Karpas-422 (cell line): ENCODE measurements at places on chromosomes 16 and 17.
A peak's percentile ranks its signal among the peaks of the same experiment; 100 is the strongest.

DNA sequence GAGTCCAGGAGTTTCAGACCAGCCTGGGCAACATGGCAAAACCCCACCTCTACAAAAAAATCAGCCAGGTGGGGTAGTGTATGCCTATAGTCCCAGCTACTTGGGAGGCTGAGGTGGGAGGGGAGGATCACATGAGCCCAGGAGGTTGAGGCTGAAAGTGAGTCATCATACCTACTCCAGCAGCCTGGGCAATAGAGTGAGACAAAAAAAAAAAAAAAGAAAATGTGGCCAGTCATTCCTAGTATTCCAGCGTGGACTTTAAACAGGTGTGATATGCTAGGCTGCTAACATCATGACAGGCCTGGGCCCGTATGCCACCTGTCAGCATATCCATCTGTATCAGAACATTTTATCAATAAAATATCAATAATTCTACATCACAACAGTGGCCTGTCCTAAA is 143.3 kb downstream of the AATF start:
- DNase-seq: no peak

GRCh38 chr17:9360677-9361081 is 214.9 kb downstream of the STX8 start:
- DNase-seq: no peak

- DNase-seq: no peak
Measured at GRCh38 chr16:12704492-12705111, 99.1 kb downstream of the CPPED1 start.

GRCh38 chr16:85369741-85370528 is 243.2 kb upstream of the GSE1 start:
- DNase-seq: peak; percentile 74

DNA sequence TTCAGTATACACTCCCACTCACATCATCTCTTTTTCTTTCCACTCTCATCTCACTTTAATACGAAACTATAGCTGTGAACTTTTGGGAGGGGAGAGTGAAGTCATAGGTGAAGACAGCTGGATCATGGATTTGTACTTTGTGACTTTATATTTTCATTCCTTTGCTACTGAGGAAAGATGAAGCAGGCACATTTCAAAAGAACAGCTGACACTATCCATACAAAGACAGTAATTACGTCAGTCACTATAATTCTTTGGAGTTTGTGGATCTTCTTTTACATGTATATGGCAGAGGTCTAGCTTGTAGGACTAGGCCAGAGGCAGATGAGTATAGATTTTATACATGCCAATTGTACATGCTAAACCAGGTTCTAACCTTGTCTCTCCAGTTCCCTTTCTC is 346.3 kb downstream of the BCAS3 start:
- no peak for DNase-seq

DNA sequence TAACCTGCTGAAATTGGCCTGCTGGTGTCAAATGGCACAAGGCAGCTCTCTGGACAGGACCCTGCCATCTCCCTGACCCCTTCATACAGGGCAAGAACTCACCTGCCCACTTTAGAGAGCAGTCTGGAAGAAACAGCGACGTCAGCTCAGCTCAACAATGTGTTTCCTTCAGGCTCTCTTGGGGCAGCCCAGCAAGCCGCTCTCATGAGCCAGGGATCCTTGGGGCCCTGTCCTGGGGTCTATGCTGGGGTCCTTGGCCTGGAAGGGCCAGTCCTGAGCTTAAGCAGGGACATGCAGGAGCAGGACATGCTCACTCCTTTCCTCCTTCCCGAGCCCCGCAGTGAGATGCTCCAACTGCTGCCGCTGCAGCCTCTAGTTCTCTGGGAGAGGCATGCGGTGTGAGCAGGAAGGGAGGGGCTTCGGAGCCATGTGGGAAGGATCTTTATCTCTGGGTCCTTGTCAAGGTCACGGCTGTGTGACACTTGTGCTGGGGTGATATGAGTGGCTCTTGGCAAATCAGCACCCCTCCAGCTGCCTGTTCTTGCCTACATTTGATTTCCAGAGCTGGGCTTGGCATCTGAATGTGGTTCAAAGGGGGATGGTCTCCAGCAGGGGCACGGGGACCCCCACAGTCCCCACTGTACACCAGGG is 3.4 kb downstream of the C1QTNF1 start:
- DNase-seq: no peak

- DNase-seq: no peak
Measured at GRCh38 chr17:74712301-74712700, 422 bp downstream of the CD300LF start.

GRCh38 chr17:28405632-28406472 is at the start of gene SLC46A1:
TSS of gene SLC46A1 (minus strand) at chr17:28406212. CDS start at chr17:28406114, 98 bp downstream.
- peak; percentile 85 for DNase-seq

DNA sequence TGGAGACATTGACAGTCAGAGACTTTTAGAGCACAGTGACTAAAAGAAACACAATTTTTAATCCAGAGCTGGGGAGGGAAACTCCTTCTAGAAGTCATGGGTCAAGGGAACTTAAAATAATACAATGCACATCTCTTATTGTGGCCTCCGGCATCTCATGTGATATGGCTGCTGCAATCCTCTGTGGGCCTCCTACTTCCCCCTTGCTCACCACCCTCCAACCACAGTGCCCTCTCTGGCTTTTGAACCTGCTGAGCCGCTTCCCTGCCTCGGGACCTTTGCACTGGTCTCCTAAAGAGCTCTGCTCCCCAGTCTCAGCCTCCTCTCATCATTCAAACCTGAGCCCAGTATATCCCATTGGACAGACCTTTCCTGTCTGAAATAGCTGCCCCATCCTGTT is 47.6 kb downstream of the HS3ST2 start:
- DNase-seq: no peak

GRCh38 chr16:88785106-88785924 is at the start of gene PIEZO1:
TSS of gene PIEZO1 (minus strand) at chr16:88785220. CDS start at chr16:88784964, 256 bp downstream.
- peak; percentile 73 for DNase-seq

- no peak for DNase-seq
Measured at GRCh38 chr16:30565984-30566383, 5.5 kb downstream of the ZNF688 start.

GRCh38 chr17:29283496-29283895 is 10.5 kb downstream of the NUFIP2 start:
- no peak for DNase-seq

- DNase-seq: no peak
Measured at GRCh38 chr17:16190703-16191360, 24.5 kb downstream of the NCOR1 start.

- no peak for DNase-seq
Measured at GRCh38 chr16:54136276-54136625, 150.3 kb downstream of the IRX3 start.

- DNase-seq: no peak
Measured at GRCh38 chr17:37259030-37259735, 116.6 kb upstream of the C17orf78 start.

- DNase-seq: no peak
Measured at GRCh38 chr17:80599546-80600305, 55.1 kb downstream of the RPTOR start.

DNA sequence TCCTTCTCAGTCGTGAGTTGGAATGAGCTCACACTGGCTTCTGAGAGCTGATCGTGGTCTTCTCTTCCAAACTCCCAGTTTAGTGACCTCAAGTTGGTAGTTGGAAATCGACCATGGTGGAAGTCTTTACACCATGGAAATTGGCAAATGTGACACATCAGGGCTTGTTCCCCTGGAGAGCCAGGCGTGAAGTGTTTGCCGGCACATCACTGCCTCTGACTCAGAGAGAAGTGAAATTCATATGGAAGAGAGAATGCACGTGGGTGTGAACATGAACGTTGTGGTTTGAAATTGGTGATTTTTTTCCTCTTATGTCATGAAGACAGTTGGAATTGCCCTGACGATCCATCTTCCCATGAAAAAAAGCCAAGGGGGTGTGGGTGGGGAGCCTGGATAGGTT is 47.4 kb downstream of the AXIN2 start:
- no peak for DNase-seq

GRCh38 chr16:58940609-58941008 is 206.5 kb upstream of the GOT2 start:
- DNase-seq: no peak

DNA sequence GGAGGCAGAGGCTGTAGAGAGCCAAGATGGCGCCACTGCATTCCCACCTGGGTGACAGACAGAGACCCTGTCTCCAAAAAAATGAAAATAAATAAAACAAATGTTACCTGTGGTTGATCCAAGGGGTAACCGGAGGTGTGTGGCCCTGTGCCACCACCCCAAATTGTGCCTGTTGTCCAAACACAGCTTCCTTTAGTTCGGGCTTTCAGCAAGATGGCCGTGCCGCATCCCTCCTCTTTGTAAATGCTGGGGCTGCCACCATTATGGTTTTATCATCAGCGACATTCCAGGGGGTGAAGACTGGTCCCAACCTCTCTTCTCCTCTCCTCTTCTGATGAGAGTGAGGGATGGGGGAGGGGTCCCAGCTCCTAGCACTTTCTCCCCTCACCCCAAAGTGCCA is at the start of gene C16orf92:
Gene C16orf92 (plus strand): TSS at position 312 of the 400 bp plus-strand sequence. CDS start 143 bp downstream, outside the sequence.
- no peak for DNase-seq

DNA sequence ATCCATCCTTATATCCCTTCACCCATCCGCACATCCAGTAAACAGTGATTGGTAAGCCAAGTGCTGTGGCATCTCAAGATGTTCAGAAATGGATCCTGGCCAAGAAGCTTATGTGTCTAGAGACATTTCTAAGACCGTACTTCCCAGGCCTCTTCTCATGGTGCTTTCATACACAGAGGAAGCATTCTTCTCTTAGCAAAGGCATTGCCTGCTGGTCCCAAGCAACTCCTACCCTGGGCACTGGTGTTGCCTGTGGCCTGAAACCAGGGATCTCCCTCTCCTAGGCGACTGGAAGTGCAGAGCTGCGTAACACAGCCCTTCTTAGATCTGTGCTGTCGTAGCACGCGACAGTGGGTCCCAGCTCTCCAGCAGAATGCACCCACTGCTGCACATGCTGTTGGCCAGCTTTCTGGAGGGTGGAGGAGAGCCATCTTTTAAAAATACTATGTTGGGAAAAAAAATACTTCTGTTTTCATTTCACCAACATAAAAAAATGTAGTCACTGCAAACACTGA is 182.9 kb downstream of the CCDC182 start:
- DNase-seq: no peak

DNA sequence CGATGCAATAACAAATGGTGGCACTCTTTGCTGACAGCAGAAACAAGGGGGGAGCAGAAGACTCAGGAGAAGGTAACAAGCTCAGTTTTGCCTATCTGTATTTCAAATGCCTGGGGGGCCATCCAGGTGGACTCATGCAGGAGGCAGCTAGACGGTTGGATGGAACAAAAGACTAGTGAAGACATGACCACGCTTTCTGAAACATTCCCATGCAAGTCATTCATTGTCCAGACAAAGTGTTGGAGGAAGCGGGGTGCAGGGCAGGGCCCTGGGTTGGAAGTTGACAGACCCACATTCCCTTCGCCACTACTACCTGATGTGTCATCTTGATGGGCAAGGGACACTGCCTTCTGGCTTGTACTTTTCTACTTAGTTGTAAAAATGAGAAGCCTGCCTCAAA is 29.8 kb upstream of the CRYBA1 start:
- no peak for DNase-seq
